Lower leg skin (tissue), 4 donors: ENCODE measurements at places on chromosomes 11 and 22. TPM values are rescaled to one million over a fixed set of nuclear protein-coding genes. Genes with fewer than 3 reads are reported as not detected.

PPFIA1 gene
- 61.7 TPM for total RNA-seq

DNA sequence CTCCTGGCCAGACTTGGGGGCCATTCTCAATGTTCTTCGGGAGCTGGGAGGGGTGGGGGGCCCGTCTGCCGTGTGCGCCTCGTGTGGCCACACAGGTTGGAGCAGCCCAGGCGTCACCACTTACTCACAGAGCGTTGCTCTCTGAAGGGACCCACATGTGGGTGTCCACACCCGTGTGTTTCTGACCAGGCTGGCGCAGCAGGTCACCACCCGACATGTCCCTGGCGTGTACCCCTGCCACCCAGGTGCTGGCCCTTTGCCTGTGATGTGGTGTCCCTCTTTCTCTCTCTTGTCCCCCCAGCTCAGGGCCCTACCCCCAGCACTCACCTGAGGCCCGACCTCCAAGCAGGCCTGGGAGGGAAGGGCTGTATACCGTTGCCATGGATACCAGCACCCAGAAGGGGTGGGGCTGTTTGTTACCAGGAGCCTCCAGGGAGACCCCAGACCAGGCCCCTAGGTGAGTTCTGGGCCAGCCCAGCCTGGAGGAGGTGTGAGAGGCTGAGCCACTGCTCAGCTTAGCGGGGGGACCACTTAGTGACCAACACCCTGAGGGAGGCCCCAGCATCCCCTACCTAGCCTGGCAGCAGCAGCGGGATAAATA, 1.4 kb downstream of the LMNTD2 start:
- DNase-seq: no peak

DNA sequence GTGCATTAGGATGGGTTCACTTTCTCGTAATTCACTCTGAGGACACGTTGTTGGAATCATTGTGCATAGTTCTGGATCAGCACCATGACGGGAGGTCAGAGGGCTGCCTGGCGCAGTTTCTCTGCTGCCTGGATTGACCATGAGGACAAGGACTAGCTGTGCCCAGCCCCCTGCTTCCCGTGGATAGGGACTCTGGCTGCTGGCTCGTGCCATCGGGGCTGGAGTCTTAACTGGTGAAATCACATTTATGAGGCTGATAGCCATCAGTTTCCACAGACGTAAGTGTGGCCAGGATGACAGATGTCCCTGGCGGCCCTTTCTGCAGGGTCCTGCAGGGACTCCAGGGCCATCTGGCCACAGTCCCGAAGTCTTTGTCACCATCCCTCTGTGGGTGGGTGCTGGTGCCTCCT, 24.1 kb upstream of the GRAMD4 start:
- DNase-seq: no peak

ETS1 gene
- 38.7 TPM for total RNA-seq

- no peak for DNase-seq
Measured at GRCh38 chr22:32617903-32618302, 143.3 kb downstream of the FBXO7 start.

P2RY6 gene
- not detected for total RNA-seq

DNA sequence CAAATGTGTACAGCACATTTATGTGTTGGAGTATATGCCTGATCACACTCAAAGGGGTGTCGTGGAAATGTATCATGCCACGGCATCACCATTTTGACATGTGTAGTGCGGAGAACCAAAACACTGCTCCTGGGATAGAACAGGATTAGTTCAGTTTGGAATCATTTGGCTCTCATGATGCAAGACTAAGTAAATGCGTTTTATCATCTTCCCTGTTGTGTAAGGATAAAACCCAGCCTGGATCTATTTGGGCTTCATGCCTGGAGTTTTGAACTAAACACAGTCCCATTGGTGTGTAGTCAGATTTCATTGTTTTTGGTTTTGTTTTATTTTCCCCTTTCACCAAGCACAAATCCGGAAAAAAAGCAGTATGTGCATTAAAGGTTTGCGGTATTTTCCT, 574.3 kb downstream of the NTM start:
- no peak for DNase-seq

GLYAT gene
- total RNA-seq: not detected

DNA sequence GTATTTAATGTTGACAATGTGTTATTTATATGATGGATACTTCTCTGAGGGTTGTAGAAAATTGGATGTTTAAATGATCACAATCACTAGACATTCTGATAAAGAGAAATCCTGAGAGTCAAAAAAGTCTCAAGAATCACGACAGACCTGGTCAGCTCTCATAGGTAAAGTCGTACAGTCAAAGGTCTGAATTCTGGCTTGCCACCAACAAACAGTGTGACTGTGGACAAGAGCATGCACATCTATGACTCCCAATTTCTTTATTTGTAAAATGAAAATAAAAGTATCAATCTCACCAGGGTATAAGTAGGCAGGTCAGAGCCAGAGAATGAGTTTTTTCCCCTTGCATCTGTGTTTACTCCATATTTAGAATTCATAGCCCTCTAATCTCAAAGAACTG, 556.7 kb downstream of the FAM181B start:
- no peak for DNase-seq

CYP2D6 gene
- total RNA-seq: 0.61 TPM

DNA sequence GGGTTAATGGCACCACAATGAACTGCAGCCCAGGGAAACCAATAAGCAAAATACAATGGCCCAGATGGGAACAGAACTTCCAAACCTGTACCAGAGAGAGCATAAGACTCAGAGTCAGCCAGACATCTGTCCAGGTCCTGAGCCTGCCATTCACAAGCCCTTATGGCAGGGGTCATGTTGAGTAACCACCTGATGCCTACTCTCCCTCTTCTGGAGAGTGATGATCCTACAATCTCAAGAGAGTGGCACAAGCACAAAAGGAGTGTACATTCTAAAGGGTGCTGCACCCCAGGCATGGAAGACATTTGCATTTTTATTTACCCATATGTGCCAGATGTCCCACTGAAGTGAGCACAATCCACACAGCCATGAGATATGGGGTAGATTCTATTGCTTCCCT, 10.6 kb downstream of the TENM4 start:
- DNase-seq: no peak

PTPN5 gene
- total RNA-seq: 0.69 TPM

DNA sequence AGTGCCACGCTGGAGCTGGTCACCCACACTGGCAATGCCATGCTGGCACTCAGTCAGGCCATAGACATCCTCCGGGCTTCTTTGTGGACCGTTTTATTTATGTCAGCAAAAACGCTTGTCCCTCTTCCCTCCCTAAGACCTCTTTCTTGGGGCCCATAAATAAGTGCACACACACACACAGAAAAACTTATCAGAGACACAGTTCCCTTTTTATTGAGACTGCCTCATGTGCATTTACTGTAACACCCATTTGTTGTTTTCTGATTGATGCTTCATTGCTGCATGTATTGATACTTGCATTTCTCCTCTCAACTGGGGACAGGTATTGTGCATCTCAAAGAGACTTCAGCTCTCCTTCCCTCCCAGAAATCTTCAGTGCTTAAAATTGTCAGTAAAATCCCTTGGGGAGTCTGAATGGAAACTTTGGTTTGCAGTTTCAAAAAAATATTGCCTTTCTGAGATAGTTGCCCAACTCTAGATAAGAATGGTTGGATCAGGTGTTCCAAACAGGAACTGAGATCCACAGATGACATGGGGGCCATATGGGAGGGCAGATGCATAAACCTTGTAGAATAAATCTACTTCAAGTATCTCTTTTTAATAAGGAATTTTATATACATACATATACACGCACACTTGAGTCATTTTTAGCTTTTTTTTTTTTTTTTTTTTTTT, 50.9 kb downstream of the PPP2R1B start:
- no peak for DNase-seq

C22orf31 gene
- 0.52 TPM for total RNA-seq

CRYAB gene
- 209 TPM for total RNA-seq

DNA sequence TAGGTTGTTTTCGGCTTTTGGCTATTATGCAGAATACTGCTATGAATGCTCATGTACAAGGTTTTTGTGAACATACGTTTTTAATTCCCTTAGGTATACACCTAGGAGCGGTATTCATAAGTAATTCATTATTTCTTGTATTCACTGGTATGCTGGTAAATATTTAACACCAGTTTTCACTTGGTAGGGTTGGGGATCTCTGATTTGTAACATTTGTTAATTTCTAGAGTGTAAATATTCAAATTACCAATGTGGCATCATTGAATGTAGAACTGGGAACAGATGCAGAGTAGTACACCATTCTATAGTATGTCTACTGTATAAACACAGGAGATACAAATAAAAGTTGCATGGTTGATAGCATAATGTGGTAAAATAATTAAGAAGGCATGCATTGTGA, 16.3 kb downstream of the GVQW3 start:
- no peak for DNase-seq

DNA sequence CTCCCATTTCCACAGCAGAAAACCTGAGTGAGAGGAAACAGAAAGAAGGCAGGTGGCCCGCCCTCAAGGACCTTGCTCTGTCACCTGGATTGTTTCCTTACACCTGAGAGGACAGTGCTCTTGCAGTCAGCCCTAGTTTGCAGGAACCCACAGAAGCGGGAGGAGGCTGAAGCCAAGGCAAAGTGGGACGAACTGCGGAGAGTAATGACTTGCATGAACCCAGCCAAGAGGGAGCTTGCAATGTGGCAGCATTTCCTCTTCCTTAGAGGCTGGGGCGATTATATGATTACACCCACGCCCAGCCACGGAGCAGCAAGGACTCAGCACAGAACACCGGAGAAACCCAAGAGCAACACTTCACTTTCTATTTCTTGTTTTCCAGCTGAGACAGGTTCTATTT, 102.6 kb downstream of the SPON1 start:
- no peak for DNase-seq

GRCh38 chr22:31248965-31249958, 37.2 kb downstream of the LIMK2 start:
- no peak for DNase-seq

KRTAP5-7 gene
- not detected for total RNA-seq

SCN4B gene
- total RNA-seq: 0.25 TPM

- peak; percentile 67 for DNase-seq
Measured at GRCh38 chr11:71489311-71490043, 36.5 kb downstream of the NADSYN1 start.

MMP7 gene
- total RNA-seq: 195 TPM

DNA sequence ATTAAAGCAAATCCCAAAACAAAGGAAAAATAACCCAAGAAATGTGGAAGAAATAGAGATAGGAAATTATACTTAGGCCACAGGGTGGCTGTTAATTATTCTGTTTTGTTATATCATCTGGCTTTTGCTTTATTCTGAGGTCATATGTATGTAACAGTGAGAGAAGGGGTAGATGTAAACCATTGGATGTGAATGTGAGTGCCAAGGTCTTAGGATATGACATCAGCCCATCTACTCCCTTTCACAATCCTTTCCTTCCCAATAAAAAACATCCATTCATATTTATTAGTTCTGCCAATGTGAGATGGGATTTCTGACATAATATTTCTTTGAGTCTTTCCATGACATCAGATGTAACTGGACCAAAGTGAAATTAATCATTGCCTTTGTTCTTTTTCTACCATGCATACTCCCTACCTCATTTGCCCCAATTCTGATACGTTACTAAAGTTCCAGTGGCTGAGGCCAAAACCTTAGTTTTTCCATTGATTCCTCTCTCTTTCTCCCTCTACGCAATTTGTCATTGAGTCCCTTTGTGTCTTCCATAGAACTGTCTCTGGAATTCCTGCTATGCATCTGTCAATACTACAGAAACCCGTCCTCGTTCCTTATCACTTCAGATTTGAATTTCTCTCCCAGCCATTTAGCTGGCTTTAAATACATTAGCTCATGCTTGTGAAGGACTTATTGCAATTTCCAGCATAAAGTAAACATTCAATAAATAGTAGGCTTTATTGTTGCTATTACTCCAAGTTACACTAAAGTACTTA, 170.3 kb downstream of the ARHGAP42 start:
- no peak for DNase-seq

GRCh38 chr11:6249770-6250555, 9.7 kb upstream of the CCKBR start:
- DNase-seq: peak; percentile 78

- no peak for DNase-seq
Measured at GRCh38 chr11:35376613-35377012, 42.7 kb downstream of the SLC1A2 start.

A4GALT gene
- total RNA-seq: 12.3 TPM

DNA sequence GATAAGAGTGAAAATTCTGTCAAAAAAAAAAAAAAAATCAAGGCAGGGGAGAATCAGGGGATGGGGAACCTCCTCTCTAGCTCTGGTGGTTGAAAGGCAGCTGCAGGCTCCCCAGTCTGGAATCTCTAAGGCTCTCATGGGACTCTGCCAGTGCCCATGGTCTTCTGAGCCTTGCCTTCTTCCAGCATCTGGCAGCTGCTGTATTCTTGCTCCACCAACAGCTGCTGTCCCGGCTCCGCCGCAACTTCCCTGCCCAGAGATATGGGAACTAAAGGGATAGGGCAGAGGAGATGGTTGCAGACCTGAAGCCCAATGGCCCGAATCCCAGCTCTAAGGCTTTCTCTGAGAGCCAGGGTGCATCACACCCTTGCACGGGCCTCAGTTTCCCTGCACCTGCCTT, 49.5 kb upstream of the PHF21B start:
- DNase-seq: no peak

MTMR3 gene
- 56.3 TPM for total RNA-seq

DNA sequence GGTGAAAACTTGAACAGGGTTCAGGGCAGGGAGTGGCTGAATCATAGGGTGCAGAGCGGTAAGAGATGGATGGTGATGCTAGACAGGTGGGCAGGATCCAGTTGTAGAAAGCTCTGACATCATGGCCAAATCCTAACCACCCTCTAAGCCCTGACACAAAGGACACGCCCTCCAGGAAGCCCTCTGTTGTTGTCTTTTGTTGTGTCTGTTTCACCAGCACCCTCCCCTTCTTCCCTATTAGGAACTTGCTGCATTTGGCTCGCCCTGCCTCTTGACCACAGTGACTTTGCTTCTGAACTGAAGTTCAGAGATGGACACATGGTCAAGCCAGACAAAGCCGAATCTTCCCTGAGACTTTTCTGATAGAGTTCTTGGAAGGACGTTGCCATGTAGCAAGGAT, 14.2 kb upstream of the APOL6 start:
- no peak for DNase-seq

GRCh38 chr11:70241709-70242108, 28.8 kb upstream of the PPFIA1 start:
- DNase-seq: no peak

DNA sequence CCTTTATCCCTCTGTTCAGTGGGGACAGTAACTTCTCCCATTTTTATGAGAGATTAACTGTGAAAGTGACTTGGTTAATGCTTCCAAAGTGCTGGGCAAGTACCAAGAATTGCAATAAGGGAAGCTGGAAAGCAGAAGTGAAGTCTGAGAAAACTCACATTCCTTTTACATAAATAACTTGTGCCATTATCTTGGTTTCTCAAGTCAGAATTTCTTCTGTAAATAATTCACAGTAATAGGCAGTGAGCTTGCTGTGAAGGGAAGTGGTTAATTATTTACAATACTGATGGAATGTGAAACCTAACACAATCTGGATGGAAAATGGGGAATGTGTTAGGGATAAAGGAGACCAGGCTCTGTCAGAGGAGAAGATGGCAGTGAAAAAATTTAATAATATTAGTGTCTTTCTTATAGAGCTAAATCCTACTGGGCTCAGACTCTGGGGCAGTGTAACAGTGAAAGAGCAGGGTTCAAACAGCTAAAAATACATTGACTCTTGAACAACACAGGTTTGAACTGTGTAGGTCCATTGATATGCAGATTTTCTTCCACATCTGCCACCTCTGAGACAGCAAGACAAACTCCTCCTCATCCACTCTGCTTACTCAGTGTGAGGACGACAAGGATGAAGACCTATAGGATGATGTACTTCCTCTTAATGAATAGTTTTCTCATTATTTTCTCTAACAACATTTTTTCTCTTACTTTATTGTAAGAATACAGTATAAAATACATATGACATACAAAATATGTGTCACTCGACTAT, 251.5 kb upstream of the ISX start:
- no peak for DNase-seq

GRCh38 chr22:32882774-32883530, 81.4 kb downstream of the TIMP3 start:
- no peak for DNase-seq

SEC14L2 gene
- total RNA-seq: 3.6 TPM
